ENCODE measurements at places on chromosomes 6 and 20. TPM values are rescaled to one million over a fixed set of nuclear protein-coding genes. Genes with fewer than 3 reads are reported as not detected.
A peak's percentile ranks its signal among the peaks of the same experiment; 100 is the strongest.

DNA sequence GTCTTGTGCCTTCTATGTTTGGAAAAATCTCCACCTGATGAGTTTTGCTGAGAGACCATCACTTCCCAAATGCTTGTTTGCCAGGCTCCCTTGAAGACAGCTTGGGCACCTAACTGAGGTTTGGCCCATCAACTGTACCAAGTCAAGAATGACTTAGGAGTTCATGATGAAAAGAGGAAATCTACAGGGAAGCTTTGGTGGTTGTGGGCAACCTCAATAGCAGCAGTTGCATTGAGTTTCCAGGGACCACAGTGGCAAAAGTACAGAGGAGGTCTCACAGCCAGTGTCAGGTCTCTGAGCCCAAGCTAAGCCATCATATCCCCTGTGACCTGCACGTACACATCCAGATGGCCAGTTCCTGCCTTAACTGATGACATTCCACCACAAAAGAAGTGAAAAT, 49.7 kb upstream of the PHACTR1 start:
- DNase-seq = no peak

BANF2 gene
- not detected for total RNA-seq

DNA sequence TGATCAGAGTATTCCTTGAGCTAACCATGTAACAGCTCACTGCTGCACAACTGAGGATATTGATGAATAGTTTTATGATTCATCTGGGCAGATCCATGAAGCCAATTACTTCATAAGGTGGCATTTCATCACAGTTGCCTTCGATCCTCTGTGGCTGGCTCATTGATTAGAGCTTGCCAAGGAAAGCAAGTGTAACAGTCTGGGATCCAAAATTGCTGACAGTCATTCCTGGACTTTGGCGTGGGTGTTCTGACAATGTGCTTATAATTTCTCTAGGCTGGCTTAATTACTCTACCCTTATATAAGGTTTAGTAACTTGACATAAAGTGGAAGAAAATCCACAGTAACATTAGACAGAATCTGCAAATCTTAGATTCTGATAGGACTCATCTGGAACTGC, 551.3 kb upstream of the CDH4 start:
- no peak for DNase-seq

GRCh38 chr6:133945158-133945557, 7.9 kb upstream of the TBPL1 start:
- no peak for DNase-seq

DNA sequence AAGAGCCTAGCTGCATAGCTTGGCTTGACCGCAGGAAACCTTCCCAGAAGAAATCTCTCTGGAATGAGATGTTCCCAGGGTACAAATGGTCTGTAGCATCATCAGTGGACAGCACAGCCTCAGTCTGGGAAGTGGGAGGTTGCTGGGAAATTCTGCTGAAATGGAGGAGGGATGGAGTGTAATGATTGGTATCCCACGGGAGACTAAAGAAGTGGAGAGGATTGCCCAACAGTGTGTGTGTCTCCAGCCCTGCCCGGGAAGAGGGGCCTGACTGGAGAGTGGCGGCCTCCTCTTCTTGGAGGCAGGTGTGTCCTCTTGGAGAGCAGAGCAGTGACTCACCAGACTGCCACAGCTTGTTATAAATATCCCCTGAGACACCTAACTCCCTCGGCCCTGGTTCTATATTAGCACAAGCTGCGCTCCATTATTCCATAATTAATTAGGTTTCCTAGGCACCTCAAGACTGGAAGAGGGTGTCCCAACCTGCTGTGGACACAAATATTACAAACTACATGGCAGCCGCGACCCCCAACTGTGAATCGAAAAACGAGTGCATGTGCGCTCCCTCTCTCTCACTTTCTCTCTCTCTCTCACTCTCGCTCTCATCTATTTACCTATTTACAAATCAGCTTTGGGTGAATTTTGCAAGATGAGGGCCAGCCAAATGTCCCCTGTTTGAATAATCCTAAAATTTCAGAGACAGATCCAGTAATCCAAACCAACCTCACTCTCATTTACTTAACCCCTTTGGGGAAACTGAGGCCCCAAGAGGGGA, 68.8 kb downstream of the FGD2 start:
- DNase-seq = peak; percentile 83

DNA sequence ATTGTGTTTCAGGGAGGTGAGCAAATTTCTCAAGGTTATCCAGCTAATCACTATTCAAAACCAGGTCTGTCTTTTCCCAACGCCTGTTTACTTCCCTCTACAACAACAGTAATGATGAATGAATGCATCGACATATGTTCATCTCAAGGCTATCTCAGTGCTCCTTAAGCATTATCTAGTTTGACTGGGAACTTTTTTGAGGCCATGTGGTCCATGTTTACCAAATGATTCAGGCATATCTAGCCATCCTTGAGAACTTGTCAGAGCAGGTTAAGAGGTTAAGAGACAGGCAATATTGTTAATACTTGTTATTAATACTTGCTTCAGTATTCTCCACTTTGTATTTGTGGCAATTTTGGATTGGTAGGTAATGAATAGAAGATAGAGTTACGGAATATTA, 1038.4 kb upstream of the FLRT3 start:
- no peak for DNase-seq

TOX2 gene
- 0.27 TPM for total RNA-seq

CCN6 gene
- total RNA-seq = not detected

ULBP3 gene
- total RNA-seq = not detected

GRCh38 chr6:105793130-105793529, 293.0 kb upstream of the PRDM1 start:
- DNase-seq = no peak

DNA sequence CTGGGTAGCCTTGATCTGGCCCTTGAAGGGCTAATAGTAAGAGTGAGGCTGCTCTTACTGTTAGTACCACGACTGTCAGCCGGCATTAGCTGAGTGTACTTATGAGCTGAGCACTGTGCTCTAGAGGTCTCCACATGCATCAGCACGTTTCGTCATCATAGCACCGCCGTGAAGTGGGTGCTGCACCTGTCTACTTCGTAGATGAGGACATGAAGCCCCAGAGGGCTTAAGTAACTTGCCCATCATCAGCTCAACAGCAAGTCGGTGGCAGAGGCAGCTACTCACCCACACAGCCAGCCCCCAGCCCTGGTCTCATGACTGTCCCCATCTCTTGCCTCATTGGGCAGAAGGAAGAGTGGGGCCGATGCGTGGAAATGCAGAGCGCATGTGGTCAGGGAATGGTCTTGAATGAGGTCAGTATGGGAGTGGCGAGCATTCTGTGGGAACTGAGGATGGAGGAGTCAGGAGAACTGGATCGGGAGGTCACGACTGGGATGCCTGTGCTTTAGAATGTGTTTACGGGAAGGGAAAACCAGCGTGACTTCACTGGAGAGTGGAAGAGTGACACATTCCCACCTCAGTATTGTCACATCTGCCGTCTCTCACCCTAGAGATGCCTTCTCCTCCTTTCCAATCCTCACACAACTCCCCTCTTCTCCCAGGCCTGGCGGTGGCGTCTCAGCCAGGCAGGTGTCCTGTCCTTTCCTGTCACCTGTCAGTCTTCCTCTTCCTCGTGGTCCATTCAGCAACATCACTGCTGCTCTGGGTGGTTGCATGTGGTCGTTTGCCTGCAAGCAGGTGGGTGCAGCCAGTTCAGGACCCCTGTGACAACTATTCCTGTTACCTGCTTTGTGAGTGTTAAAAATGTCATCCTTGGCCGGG, 6.0 kb downstream of the SYTL3 start:
- DNase-seq = no peak

- DNase-seq = no peak
Observed at GRCh38 chr6:154482858-154483257, 27.6 kb downstream of the CNKSR3 start.

DNA sequence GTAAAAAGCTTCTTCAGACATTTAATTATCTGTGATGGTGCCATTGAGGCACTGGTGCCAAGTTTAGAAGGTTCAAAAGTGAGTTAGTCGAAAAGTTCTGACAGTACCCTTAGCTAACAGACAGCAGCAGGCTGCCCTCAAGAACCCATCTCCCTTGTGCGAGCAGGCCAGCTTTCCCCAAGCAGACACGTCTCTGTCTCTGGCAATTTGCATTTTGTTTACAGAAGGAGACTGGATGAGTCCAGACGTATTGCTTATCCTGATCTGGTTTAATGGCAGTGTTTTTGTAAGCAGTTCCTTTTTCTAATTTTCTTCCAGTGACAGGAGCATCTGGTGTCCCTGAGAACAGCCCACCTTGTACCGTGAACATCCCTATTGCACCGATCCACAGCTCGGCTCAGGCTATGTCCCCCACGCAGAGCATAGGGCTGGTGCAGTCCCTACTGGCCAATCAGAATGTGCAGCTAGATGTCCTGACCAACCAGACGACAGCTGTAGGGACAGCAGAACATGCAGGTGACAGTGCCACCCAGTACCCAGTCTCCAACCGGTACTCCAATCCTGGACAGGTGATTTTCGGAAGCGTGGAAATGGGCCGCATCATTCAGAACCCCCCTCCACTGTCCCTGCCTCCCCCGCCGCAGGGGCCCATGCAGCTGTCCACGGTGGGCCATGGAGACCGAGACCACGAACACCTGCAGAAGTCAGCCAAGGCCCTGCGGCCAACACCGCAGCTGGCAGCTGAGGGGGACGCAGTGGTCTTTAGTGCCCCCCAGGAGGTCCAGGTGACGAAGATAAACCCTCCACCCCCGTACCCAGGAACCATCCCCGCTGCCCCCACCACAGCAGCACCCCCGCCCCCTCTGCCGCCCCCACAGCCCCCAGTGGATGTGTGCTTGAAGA, 58.3 kb upstream of the TMEM181 start:
- DNase-seq = no peak

GRCh38 chr20:50333812-50334211, 143.2 kb downstream of the CEBPB start:
- DNase-seq = peak; percentile 60

USP49 gene
- 10.0 TPM for total RNA-seq

DNA sequence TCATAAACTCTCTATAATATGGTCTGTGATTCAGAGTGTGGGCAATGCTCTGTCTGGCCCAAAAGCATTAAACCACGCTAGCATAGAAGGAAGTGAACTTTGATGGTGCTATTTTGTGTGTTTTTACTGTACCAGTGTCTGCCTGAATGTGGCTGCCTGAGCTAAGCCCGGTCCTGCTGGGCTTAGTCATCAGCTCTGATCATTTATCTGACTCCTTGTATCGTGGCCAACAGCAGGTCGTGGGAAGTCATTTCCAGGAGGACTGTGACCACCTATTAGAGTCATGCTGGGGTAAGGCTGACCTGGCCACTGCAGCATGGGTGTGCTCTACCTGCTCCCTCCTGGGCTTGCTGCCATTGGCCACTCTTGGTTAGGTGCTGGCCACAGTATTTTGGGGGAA, 239.1 kb upstream of the CEP162 start:
- no peak for DNase-seq

GRCh38 chr6:55902796-55903195, 27.4 kb upstream of the BMP5 start:
- no peak for DNase-seq

- no peak for DNase-seq
Observed at GRCh38 chr20:33719277-33719988, 677 bp downstream of the PXMP4 start.

APMAP gene
- 25.7 TPM for total RNA-seq

GRCh38 chr6:148677594-148678476, 69.0 kb upstream of the UST start:
- DNase-seq = no peak

DNA sequence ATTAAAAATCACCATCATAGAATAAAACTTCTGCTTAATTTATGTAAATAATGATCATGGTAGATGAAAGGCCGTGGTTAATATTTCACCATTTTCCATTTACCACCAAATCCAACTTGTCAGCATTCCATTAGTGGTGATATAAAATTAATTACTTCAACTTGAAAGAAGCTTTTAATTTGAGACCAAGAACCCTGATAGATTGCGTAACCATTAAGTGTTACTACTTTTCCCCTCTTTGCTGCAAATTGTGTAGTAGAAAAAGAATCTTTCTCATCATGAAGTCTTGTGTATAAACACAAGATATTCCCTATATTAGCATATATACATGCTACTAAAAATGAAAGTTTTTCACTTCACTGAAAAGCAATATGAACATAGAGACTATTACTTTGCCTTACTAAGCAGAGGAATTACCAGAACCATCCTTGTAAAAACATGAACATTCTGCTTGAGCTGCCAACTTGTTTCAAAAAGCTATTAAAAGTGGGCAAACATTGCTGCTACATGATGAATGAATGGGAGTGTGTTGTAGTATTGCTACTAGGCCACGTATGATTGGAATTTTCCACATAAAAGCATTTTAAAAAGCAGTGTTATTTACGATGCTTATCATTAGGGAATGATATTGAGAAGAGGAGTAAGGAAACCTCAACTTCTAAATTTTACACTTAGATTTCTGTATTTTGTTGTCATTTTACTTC, 35.0 kb downstream of the STX11 start:
- DNase-seq = no peak

DNA sequence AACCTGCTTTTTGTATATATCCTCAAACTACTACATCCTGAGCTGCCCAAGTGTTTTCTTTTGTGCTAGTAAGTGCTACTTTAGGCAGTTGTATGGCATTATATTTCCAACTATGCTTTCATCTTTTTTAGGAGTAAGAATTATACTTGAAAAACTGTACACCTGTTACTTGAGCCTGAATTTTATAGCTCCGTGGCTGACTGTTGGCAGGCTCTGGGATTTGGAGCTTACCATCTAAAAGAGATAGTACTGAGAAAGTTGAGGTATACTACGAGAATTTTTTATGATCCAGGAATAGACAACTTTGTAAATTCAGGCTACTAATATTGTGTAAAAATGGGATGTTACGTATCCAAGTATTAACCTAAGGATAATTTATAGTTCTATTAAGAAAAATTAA, 32.4 kb downstream of the RNF217 start:
- no peak for DNase-seq

GRCh38 chr6:157017861-157018260, 240.7 kb downstream of the ARID1B start:
- DNase-seq = no peak

DNA sequence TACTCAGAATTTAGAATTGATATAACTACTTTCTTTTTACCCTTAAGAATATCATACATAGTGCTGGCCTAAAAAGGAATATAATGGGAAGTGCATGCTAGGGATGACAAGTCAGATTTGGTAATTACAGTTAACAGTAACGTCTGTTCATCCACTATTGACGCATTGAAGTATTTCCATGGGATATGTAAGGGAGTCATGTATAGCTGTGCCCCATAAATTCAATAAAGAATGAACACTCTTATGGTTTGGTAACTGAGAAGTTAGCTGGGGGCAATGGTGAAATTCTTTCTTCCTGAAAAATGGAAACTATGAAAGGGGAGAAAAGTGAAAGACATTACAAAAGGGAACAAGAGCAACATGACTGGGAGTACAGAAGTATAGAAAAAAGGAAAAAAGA, 2.6 kb upstream of the COL19A1 start:
- DNase-seq = no peak

DNA sequence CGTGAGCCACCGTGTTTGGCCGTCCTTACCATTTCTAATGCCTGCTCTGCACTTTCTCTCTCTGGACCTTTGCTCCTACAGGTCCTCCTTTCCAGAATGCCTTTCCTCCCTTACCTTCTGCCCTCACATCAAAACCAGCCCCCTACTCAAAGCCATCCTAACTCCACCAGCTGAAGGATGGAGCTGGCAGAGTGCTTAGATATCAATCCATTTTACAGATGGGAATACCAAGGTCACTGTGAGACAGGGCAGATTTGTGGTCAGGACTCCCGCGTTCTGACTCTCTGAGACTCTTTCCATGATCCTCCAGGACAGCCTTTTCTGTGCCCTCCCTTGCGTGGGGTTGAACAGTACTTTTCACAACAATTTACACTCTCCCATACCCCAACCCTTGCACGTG, 41.7 kb upstream of the SCRT2 start:
- DNase-seq = no peak

RAET1E gene
- not detected for total RNA-seq

GRCh38 chr20:48690888-48691287, 136.9 kb downstream of the PREX1 start:
- no peak for DNase-seq

LY6G5C gene
- total RNA-seq = 0.68 TPM

PRL gene
- not detected for total RNA-seq

Data from sigmoid colon (tissue), 7 donors.